ENCODE measurements at places on chromosomes 5 and 9.

- no peak for DNase-seq
Measured at GRCh38 chr9:136354592-136355085, 8.9 kb downstream of the DNLZ start.

- no peak for DNase-seq
Measured at GRCh38 chr5:151864061-151864748, 60.4 kb downstream of the GLRA1 start.

DNA sequence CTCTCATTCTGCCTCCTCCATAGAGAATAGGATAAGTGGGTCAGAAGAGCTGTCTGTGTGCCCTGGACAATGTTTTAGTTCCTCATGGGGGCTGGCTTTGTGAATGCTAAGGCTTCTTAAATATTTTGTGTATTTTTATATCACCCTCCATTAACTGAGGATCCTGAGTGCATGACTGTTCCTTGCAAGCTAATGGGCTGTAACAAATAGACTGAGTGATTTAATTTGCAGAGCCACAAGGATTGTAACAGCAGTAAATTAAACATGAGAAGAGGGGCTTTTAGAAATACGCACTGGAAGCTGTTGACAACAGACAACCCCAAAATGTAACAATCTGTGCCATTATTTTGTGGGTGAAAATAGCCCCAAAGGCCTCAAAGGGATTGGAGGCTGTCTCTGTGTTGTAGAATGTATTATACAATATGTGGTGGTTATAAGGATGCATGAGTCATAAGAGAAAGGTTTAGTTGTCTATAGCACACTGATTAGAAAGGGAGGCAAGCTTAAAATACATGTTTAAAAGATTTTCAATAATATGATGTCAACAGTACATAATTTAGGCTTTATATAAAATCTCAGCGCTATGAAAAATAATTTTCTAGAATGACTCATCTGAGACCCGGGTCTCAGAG lies 152.7 kb upstream of the ACTBL2 start:
- no peak for DNase-seq

GRCh38 chr9:134433101-134433500 lies 106.8 kb downstream of the RXRA start:
- DNase-seq: no peak

DNA sequence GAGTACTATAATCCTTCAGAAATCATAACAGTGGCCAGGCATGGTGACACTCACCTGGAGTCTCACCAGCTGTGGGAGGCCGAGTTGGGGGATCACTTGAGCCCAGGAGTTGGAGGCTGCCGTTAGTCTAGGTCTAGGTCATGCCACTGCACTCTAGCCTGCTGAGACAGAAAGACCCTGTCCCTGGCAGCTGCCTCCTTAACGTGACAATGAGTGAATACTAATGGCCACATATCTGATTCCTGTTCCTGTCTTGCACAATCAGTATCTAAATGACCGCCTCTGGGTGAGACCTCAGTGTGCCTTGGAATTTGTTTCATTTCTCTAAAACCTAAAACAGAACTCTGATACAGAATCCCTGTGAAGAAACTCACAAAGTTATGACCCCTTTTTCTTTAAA lies 131.0 kb upstream of the DAB2 start:
- DNase-seq: no peak

DNA sequence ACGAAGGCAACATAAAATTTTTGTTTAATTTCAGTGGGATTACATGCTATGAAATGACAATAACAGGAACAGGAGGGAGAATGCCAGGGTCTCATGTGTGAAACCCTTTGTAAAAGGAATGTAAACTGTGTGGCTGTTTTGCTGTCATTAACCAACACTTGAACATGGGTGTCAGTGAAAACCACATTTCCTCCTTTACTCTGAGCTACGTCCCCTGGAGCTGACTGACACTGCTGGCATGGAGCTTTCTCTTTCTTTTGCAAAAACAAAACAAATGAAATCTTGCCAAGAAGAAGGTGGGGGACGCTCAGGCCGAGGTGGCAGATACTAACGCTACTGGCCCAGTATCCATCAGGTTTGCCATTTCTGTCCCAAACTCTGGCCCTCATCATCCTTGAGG lies 121.4 kb downstream of the DMRT2 start:
- no peak for DNase-seq

Measured in GM20000 (cell line).